ENCODE measurements at places on chromosomes 5 and 9. TPM values are rescaled to one million over a fixed set of nuclear protein-coding genes. Genes with fewer than 3 reads are reported as not detected.

DNA sequence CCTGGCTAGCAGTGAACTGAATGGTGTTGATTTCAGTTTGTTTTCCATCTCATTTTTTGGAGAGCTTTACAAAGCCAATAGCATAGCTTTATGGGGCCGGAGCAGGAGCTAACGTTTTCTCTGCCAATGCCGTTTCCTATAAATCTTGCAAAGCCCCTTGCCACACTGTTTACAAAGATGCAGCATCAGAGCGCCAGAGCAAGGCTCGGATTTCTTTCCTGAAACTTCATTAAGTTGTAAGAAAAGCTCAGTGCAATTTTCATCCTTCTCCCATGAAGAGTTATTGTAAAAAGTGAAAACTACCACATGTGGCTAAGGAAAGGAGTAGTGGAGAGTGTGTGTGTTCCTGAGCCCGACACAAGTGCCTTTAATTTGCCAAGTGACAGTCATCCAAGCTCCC, 178.2 kb upstream of the GDNF start:
- H3K4me3 ChIP-seq: no peak overlapping the region
- DNase-seq: no peak
- H3K27me3 ChIP-seq: no peaks in the 10 kb centered on the region
- no peaks in the 10 kb centered on the region for H3K4me1 ChIP-seq
- H3K27ac ChIP-seq: no peak overlapping the region
- H3K36me3 ChIP-seq: no peaks in the 10 kb centered on the region

- peaks cover 14% of the 10 kb centered on the region for H3K4me1 ChIP-seq
- no peak overlapping the region for H3K4me3 ChIP-seq
- H3K27ac ChIP-seq: no peak overlapping the region
- no peak for DNase-seq
- no peaks in the 10 kb centered on the region for H3K27me3 ChIP-seq
Observed at GRCh38 chr5:180120237-180121101, 48.9 kb upstream of the RNF130 start.

DNA sequence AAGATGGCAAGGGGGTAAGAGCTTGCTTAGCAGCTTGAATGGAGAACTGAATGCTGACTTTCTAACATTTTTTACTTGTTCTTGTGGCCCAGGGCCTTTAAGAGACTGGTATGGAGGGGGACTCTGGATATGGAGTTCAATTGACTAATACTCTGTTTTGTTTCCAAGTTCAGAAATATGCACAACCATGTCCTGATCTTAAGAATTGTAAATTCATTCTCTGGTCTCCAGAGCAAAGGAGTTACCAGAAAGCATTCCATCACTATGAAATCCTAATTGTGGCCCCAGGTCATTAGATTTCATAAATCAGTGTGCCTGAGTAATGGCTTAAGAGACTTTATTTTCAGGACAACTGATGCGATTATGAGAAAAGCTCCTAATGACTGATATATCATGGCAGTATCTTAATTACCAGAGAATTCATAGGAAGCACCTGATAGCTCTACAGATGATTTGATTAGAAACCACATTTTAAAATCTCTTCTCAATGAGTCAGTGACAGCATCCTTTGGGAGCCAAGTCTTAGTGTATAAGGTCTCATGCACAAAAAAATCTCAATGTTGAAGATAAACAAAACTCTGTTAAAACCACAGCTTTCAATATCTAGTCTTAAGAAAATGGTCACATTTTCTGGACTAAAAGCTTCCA, 613.6 kb upstream of the KLF4 start:
- no peak overlapping the region for H3K27ac ChIP-seq
- H3K4me1 ChIP-seq: no peaks in the 10 kb centered on the region
- no peak overlapping the region for H3K4me3 ChIP-seq

DNA sequence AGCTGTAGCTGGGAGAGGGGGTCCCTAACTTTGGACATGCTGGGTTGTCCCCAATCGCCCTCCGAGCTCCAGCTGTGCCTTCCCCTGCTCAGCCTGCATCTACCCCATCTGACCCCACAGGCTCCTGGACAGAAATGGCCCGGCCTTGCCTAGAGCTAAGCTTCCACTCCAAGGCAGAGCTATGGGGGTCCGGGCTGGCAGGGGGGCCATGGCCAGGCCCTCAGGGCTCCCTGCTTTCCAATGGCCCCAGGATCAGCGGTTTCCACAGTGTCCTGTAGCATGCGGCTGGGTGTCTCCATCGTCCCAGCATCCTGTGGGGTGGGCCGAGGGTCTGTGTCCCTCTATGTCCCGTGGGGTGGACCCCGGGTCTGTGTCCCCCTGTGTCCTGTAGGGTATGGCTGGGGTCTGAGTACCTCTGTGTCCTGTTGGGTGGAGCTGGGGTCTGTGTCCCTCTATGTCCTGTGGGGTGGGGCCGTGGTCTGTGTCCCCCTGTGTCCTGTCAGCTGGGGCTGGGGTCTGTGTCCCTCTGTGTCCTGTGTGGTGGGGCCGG, 130.6 kb downstream of the RXRA start:
- H3K4me3 ChIP-seq: peak overlapping the region; percentile 20
- DNase-seq: no peak
- no peaks in the 10 kb centered on the region for H3K36me3 ChIP-seq
- H3K4me1 ChIP-seq: peaks cover 23% of the 10 kb centered on the region
- H3K27me3 ChIP-seq: no peaks in the 10 kb centered on the region
- peak overlapping the region; percentile 94 for H3K27ac ChIP-seq

- DNase-seq: no peak
- H3K36me3 ChIP-seq: no peaks in the 10 kb centered on the region
- no peak overlapping the region for H3K4me3 ChIP-seq
- peaks cover 14% of the 10 kb centered on the region for H3K4me1 ChIP-seq
- H3K27me3 ChIP-seq: no peaks in the 10 kb centered on the region
Observed at GRCh38 chr5:140311011-140311467, 8.1 kb upstream of the PFDN1 start.

The PCDHA10 gene
- total RNA-seq: 4.4 TPM

DNA sequence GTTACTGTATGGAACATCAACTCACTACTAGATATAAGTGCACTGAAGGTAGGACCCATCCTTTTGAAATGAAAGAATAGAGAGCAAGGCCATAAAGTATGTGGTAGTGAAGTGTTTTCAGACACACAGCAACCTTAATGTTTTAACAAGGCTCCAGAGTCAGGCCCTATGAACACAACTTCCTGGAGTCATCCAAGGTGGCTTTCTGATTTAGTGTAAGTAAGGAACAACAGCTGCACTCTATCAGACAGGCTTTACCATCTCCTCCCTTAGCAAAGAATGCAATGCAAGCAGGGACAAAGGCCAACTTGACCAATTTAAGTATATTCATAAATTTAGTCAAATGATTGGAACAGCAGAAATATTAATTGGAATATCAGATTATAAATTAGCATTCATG, 90.1 kb downstream of the MPDZ start:
- H3K36me3 ChIP-seq: no peaks in the 10 kb centered on the region
- H3K4me3 ChIP-seq: no peak overlapping the region
- no peak overlapping the region for H3K27ac ChIP-seq
- no peaks in the 10 kb centered on the region for H3K4me1 ChIP-seq
- no peak for DNase-seq
- no peaks in the 10 kb centered on the region for H3K27me3 ChIP-seq

Data from tibial nerve (tissue), 4 donors.